Activated T-cell treated with anti-CD3 and anti-CD28 coated beads, Interleukin-2, amount 50 U/mL, for 48 hours (primary cell): ENCODE measurements at places on chromosomes 2 and 18.

GRCh38 chr2:135227386-135227785 is 175.3 kb downstream of the RAB3GAP1 start:
- DNase-seq: no peak

DNA sequence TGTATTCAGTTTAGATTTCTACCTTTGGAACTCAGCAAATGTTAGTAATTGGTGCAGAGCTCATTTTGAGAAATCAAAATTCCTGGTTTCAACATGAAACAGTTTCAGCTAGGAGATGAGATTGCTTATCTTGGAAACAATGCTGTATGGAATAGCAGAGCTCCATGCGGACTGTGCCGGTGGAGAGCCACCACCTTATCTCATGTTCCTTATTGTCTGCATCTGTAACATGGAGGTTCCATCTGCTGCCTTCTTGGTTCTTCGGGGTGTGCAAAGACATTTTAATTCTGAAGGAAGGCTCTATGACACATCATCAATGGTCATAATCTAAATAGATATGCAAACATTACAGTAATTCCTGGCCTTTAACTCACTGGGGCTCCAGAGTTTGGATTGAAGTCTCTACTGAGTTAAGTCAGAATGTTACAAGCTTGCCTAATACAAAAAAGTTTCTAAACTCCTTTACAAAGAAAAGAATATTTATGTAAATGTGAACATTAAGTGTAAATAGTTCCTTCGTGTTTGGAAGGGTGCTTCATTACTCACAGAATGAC is 65.3 kb downstream of the PRKRA start:
- no peak for DNase-seq

GRCh38 chr18:7677001-7677400 is 109.9 kb downstream of the PTPRM start:
- no peak for DNase-seq

DNA sequence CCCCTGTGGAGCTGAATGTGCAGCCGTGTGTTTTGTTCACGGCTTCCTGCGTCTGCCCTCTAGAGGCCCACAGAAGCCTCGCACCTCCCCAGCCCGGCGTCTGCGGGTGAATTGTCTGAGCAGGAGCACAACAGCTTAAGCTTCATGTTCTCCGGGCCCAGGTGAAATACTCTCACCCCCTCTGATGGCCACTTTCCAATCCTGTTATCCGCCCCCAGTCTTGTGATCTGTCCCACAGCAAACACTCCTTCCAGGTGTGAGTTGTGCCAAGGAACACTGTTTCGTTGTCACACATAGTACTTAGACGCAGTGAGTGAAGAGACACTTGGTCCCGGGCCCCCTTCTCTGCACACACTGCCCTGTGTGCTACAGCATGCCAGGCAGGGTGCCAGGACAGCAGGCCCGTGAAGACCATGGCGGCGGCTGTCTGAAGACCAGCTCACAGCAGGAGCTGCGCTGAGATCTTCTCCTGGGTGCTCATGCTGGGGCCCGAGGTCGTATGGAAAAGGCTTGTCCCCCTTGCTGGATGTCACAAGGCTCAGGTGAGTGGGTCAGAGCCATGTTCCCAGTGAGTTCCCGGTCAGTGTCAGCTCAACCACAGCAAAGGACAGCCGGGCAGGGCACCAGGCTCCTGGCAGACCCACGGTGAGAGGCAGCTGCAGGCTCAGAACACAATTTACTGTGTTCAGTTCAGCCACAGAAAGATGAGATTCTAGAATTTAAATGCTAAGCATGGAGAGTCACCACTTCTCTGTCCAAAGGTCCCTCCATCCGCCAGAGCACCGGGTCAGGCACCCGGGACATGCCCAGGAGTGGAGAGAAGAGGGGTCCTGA is 6.8 kb upstream of the PXDN start:
- DNase-seq: peak; percentile 46

DNA sequence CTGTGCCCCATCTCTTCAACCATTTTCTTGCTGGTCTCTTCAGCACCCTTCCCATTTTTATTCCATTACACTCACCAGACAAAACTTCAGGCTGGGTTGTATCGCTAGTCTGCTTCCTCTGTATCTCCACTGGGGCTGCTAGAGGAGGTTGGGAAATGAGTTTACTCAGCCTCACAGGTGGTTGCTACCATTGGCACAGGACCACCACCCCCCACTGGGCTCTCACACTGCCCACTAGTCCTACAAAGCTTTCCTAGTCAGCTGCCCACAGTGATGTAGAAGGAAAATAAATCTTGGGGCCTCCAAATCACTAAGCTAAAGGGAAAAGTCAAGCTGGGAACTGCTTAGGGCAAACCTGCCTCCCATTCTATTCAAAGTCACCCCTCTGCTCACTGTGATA is 12.3 kb upstream of the IL1B start:
- DNase-seq: no peak

GRCh38 chr18:56200381-56200911 is 437.9 kb downstream of the TXNL1 start:
- DNase-seq: no peak

DNA sequence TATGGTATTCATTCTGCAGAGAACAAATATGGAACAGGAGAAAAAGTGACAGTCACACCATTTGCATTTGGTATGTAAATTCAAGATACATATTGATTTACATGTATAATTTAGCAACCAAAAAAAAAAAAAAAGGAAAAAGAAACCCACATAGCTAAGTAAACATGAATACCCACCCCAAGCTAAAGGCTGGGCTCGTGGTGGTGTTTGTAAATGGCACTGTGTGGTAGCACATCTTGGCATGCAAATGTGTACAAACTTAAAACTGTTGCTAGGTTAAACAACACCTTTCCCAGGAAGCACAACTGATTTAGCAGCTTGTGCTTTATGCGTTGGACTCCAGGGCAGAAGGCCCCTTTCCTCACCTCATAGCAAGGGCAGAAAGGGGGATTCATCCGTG is 481.1 kb upstream of the CELF4 start:
- DNase-seq: no peak

- no peak for DNase-seq
These were observed 269.4 kb upstream of the TCF4 start for GRCh38 chr18:55857409-55857808.

DNA sequence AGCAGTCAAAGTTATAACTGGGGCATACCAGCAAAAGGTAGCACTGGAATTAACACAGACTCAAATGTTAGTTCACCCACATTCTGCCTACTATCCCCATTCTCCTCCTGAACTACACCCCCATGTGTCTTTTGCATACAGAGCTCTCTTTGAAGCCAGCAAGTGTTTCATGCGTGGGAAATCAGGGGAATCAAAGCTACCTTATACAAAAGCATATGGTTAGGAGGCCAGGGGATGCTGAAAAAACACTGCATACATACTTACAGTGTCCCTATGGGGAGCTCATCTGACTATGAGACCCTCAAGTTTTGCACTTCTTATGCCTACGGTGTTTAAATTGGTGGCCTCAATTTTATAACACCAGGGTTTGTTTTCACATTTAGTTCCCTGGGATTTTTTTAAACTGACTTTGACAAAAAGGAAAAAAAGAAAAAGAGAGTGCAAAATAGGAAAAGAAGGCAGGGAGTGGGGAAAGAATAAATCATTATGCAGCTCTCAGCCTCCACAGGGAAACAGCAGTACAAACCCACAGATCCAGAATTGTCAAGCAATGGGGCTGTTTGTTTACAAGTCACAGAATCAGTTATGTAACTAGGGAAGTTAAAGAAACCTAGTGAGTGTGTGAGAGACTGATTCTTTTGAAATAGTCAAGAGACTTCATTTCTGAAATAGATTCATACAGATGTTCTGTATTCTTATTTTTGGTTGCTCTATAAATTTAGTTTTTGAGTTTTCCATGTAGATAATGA is 20.1 kb upstream of the PPP3R1 start:
- no peak for DNase-seq

DNA sequence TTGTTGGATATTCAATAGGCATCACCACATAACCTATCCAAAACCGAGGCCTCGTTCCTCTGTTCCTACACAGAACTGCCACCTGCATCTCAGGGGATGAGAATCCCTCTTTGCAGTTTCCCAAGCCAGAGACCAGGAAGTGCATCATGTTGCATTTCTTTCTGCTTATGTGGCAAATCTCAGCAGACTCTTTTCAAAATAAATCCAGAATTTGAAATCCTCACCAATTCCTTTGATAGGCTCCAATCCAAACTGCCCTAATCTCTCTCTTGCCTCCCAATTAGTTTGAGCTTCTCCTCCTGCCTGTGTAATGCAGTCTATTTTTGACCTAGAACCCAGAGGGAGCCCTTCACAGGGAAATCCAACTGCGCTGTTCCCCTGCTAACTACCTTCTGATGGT is 215.5 kb downstream of the RNF144A start:
- no peak for DNase-seq

DNA sequence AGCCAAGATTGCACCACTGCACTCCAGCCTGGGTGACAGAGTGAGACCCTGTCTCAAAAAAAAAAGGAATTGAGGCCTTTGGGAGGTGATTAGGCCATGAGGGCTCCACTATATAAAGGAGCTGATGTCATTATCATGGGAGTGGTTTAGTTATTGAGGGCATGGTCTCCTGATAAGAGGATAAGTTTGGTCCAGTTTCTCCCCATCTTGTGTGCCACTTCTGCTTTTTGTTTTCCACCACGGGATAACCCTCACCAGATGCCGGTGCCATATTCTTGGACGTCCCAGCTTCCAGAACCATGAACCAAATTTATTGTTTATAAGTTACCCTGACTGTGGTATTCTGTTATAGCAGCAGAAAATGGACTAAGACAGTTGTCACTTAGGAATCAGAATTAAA is 125.8 kb downstream of the C1D start:
- DNase-seq: no peak

- no peak for DNase-seq
These were observed 437.6 kb downstream of the ZEB2 start for GRCh38 chr2:144082327-144082726.

GRCh38 chr2:71101656-71102055 is 28.4 kb downstream of the MCEE start:
- no peak for DNase-seq

- no peak for DNase-seq
These were observed 105.5 kb upstream of the CCDC68 start for GRCh38 chr18:55064760-55065159.

GRCh38 chr2:233441161-233442027 is 87.1 kb downstream of the DGKD start:
- no peak for DNase-seq

- no peak for DNase-seq
These were observed 207.3 kb upstream of the GYPC start for GRCh38 chr2:126448611-126449010.

DNA sequence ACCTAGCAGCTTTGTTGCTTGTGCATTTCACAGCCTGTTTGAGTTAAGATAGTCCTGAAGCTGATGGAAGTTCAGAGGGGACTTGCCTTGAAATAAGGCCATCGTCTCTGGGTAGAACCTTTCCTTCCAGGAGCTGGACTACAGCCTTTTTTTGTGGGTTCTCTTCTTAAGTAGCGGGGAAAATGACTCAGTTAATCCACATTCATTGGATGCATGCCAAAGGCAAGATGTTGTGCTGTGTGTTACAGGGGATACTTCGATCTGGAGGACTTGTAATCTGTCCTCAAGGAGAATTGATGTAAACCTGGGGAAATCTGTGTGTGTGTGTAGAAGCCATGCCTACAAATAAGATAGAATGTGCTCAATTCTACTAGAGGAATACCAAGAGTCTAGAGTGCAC is 46.8 kb downstream of the RPIA start:
- DNase-seq: no peak

DNA sequence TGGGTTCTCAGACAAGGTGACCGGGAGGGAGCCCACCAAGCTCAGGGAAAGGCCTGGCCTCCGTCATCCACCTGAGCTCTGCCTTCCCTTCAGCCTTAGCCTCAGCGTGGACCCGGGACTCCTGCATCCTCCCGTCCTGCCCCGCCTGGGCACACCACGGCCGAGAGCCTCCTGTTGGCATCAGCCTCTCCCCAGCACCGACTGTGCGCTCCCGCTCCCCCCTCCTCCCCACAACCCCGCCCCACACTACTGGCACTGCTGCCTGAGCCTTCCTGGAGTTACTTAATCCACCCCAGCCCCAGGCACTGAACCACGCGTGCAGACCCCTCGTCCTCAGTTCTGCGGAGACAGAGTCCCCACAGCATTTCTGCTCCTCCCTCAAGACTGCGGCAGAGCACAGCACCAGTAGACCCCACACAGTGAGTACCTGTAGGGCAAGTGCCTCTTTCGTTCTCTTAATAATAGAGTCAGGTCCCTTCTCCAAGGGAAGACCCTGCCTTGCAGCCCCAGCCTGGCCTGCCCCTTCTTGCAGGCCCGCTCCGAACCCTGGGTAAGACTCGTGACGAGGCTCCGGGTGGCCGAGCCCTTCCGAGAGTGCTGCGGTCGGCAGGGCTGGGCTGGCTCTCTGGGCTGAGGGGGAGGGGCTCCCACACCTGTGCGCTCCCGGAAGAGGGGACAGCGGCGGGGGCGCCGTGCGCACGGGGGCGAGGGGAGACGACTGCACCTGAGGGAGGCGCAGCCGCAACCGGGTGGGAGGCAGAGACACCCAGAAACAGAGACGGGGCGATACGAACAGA is at the start of gene AMER3:
Gene AMER3 (plus strand): TSS at position 285 of the 797 bp plus-strand sequence. CDS start 6,533 bp downstream, outside the sequence.
- DNase-seq: no peak

DNA sequence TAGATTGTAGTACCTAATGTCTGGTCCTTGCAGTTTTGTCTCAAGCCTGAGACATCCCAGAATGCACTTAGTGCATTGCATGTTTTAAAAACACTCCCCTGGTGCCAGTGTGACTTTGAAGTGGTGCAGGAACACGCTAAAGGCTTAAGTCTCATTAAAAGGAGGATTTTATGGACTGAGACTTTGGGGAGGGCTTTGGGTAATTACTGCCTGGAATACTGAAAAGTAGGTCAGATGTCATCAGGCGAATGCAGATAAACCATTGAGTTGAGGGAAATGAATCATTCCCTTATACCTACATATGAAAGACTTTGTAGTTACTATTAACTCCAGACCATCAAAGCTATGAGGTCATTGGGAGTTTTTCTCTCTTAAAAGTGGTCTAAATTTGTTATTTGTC is 3.0 kb upstream of the OSBPL1A start:
- DNase-seq: no peak

DNA sequence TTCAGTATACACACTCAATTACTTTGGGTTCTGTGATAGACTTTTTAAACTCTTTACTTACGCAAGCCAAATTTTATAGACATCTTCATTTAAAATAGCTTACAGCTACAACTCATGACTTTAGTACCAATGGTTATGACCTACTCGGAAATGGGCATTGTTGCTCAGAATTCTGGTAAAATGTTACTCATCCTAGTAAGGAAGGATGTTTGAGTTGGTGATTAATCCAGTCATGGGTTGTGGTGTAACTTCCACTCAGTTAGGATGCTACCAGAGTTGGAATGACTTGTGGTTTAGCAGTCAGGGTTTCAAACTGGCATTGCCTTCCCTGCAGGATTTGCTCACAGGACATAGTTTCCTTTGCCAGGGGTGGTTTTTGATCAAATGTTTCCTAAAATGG is 7.4 kb upstream of the NPC1 start:
- DNase-seq: no peak

- DNase-seq: no peak
These were observed 4.7 kb upstream of the ADNP2 start for GRCh38 chr18:80104364-80104779.

- DNase-seq: no peak
These were observed 82.0 kb upstream of the MEX3C start for GRCh38 chr18:51279367-51279984.
